ENCODE measurements at places on chromosomes 6 and 20. TPM values are rescaled to one million over a fixed set of nuclear protein-coding genes. Genes with fewer than 3 reads are reported as not detected.

The HLA-DQB2 gene
- not detected for polyA plus RNA-seq

The RBPJL gene
- polyA plus RNA-seq, result not detected

The CD24 gene
- polyA plus RNA-seq, result 8.0 TPM

The SNAP91 gene
- polyA plus RNA-seq, result 1.3 TPM

The GPR63 gene
- 1.3 TPM for polyA plus RNA-seq

The ENPP4 gene
- 6.5 TPM for polyA plus RNA-seq

The SIRPA gene
- 15.7 TPM for polyA plus RNA-seq

The TFAP2A gene
- polyA plus RNA-seq, result 0.12 TPM

The SPINT4 gene
- not detected for polyA plus RNA-seq

Data from ovary (tissue), 10 donors.